ENCODE measurements at places on chromosomes 1 and 21.

DNA sequence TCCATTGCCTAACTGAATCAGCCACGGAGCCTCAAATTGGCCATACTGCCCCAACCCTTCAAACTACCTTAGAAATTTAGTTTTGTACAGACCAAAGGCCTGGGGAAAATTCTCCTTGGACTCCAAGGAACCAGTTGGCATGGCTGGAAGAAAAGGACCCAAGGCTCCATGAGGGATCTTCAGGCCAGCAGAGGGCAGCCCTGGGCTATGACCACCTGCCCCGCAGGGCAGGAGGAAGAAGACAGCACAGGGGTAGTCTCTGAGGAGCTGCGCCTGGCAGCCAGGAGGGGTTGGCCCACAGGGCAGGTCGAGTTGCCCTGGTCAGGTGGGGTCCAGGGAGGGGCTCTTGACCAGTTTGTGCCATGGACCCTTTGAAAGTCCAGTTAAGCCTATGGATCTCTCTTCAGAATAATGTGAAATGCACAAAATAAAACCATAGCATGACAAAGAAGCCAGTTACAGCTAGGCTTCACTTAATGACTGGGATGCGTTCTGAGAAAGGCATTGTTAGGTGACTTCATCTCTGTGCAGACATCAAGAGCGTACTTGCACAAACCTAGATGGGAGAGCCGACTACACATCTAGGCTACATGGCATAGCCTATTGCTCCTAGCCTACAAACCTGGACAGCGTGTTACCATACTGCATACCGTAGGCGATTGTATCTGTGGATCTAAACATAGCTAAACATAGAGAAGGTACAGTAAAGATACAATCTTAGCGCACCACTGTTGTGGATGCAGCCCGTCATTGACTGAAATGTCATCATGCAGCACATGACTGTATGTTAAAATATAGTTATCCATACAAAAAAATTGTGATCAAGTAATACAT is 26.1 kb downstream of the CACNA1S start:
- peak; percentile 30 for DNase-seq

GRCh38 chr1:32215629-32216480 is 6.3 kb downstream of the TMEM234 start:
- peak; percentile 70 for DNase-seq

DNA sequence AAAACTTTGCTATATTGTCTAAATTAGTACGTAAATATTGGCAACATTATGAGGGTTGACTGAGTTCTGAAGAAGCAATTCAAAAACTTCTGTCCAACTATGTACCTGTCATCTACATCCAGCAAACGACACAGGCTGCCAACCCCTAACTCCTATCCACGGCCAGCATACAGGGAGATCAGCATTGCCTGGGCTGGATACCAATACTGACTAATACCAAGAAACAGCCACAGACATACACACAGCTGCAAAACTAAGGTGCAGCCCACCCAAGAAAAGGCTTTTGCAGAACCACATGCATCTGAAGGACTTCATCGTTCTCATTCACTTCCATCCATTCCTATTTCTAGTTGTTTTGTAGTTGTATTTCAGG is 2.0 kb downstream of the KIAA0319L start:
- DNase-seq, result no peak

DNA sequence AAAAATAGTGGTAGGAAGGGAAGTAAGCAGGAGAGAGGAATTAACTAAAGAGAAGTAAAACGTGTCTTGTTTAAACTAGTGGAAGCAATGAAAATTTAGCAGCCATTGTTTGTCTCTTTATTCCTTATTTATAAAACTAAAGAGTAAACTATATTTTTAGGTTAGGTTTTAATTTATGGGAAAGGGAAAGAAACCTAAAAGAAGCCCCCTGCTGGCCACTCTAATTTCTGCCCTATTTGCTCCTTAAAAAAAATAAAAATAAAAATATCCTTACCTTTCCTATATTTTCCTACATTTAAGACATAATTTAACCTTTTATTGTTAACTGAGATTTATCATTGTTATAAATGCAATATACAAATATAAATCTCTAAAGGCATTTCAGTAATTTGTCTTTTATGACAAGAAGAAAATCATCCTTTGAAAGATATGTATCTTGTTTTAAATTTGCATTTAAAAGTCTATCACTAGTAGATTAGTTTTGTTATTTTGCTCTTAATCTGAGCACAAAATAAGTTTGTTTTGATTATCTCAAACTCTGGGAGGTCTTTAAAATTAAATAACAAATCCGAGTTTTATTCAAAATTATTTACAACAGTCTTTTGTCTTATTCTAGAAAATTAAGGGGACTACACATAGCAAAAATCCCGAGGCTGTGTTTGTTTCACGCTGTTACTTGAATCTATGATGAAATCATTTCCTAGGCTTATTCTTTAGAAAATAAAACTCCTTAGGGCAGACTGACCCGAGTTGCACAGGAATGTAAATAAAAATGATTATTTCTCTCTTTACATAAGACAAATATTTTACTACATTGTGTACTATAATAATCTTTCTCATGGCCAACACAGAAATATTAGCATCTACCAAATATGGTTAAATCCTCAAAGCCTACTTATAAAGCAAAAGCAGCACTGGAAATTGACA is 201.7 kb downstream of the NRIP1 start:
- no peak for DNase-seq

DNA sequence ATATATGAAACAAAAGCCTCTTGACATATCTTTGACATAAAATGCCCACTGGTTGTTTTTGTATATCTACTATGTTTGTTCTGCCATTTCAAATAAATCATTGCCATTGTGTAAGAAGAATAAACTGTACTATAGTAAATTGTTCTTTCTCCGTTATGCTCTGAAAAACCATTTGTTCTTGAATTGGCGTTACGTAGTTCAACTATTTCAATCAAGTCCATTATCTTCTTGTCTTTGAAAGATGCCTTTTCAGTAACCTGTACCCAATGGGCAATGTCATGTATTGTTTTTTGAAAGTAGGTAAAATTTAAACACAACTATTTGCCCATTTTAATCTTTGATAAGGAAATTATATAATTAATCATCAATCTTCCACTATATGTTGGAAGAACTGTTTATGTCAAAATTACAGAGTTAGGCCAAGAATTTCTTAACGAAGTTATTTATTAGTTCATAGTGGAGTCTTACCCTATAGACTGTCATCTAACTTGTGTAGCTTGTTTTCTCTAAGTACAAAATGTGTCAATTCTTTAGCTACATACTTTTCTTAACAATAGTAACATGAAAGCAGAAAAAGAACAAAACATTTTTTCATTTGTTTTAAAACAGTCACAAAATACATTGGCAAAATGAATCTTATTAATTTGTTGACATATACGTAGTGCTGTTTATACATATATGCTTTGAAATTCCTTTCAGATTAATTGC is 294.8 kb downstream of the PTPRC start:
- no peak for DNase-seq

DNA sequence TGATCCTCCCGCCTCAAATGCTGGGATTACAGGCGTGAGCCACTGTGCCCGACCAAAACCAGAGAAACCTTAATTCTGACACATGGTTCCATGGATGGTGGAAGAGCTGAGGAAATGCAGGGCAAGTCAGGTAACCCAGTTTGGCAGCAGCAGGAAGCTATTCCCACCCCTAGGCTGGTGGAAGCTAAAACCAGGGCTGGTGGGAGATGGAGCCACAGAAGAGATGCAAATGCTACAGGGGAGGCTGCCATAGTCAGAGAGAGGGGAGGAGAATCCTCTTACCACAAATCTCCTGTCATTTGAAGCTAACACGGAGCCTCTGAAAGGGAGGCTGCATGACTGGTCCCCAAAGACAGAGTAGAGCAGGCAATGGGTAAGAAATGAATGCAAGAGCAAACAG is 4.1 kb upstream of the CDC42BPA start:
- no peak for DNase-seq

DNA sequence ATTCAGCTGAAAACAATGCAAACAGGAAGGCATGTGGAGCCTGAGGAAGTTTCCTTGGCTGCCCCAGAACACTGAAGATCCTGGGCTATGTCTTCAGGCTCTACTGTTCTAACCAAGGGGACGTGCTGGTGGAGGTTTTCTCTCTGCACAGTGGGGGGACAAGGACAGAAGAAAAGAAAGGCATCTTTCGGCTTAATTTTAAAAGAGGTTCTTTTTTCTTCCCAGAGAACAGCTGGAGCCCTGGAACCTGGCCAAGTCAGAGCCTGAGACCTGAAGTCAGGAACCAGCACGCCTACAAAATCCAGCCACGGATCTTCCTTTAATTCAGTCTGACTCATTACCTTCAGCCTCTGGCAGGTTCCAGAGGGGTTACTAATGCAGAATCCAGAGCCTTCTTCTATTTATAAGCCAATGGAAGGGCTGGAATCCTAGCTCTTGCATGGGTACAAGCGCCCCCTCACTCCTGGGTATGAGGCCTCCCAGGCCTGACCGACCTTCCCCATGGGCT is 19.8 kb downstream of the CTNNBIP1 start:
- no peak for DNase-seq

DNA sequence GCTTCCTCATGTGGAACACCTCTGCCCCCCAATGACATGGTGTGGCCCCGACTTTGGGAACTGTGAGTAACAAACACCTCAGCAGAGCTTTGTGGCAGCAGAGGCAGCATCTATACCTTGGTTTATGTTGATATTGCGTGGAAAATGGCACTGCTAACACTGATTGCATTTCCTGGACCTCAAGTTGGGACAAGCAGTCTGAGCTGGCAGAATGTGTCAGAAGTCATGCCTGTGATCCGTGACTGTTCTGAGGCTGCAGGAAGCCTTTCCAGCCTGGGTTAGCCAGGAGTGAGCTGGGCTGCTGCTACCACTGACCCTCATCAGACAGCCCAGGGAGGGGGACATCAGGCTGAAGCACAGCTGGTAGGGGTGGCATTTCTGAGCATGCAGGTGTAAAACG is 268.5 kb downstream of the KCNJ6 start:
- no peak for DNase-seq

- no peak for DNase-seq
Measured at GRCh38 chr1:222461941-222462340, 86.0 kb downstream of the HHIPL2 start.

DNA sequence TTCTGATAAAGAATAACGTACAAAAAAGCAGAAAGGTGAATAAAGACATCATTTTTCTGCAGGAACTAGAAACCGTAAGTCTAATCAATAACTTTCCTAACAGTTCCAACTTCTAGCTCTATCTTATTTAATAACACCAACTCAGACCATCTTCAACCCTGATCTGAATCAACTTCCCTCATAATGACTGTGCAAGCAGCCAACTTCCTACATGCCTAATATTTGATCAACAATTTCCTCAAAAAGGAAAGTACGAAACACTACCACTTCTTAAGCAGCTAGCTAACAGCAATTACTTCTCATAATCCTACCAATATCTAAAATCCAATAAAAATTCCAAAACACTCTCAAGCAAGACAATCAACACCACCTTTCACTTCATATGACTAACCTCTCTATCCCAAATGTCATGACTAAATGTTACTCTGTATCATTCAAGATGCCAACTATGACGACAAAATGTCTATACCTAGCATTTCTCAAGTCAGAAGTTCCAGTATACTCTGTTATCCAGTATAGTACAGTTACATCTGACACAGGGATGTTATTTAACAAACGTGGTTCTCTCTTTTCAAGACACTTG is 1.7 kb downstream of the COP1 start:
- DNase-seq, result no peak

DNA sequence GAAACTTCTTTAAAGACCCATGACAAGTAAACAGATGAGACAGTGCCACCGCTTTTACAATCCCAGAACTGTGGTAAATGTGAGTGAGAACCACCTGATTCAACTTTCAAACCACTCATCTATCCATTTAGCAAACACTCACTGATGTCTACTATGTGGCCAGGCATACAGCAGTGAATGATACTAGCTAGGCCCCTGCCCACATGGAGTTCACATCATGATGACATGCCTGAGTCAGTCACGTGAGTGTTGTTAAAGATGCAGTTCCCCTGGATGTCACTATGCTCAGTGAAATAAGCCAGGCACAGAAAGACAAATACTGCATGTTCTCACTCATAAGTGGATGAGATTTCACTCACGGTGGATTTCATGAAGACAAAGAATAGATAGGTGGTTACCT is 28.4 kb downstream of the STX6 start:
- DNase-seq, result no peak

DNA sequence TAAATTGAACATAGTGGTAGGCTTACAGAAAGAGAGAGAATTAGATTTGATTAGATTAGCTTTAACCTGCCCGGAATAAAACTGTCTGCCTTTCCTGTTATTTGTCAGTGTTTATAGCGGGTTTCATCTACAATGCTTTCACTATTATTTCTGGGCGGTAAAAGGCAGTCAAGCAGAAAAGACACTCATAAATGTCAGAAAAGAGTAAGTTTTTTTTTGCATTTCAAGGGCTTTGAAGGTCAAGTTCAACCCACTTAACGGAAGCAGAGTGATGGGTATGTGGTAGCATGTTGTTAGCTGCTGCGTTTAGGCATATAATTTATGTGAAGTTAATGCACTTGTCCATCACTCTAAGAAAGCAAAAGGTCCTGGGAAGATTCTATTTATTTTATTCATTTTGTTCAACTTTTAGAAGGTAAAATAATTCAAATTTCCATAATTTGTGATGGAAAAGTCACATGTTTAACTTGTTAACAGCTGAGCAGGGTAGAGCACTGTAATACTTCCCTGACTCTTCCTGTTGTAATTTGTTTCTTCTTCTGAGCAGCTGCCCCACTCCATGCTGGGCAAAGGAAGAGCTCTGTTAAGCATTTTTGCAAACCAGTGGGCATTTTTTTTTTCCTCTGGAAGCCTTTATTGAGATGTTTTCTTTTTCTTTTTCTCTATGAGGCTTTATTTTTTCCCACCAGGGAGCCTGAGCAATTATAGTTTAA is 220.1 kb downstream of the ST6GALNAC3 start:
- peak; percentile 46 for DNase-seq

- no peak for DNase-seq
Measured at GRCh38 chr1:67769633-67770256, 63.5 kb downstream of the GNG12 start.

- no peak for DNase-seq
Measured at GRCh38 chr21:37623183-37623582, 256.6 kb downstream of the DYRK1A start.

- DNase-seq, result peak; percentile 73
Measured at GRCh38 chr1:119968068-119968492, 71.8 kb upstream of the ADAM30 start.

DNA sequence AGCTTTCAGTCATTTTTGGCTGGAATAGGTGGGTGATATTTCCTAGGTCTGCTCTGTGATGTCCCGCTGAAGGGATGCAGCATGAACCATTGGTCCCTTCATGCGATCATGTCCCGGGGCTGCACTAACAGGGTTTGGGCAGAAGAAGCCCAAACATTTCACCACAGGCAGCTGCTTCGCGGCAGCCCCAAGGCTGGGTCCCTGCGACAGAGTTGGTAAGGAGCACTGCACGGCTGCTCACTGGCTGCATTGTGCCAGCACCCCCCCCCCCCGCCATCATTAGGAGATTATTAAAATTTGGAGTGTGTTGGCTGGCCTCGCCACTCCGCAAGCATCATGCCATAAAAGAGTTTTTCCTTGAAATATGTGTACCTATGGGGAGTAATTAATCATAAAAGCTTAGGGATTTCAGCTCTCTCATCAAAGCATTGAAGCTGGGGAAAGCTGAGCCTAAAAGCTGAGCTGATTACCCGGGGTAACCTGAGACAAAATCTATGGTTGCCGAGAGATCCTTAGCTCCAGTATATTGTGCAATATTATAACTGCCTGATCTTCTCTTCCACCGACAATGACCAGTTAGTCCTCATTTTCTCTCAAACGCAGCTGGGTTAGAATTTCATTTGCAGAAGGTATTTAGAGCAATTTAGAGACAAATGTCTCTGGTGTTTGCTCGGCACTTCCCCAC is 62.5 kb downstream of the PEX14 start:
- DNase-seq, result no peak

GRCh38 chr1:116368241-116368640 is 4.8 kb upstream of the ATP1A1 start:
- DNase-seq, result no peak

- no peak for DNase-seq
Measured at GRCh38 chr1:117372863-117373412, 5.7 kb downstream of the MAN1A2 start.
